ENCODE measurements at places on chromosomes 4 and X.
A peak's percentile ranks its signal among the peaks of the same experiment; 100 is the strongest.

DNA sequence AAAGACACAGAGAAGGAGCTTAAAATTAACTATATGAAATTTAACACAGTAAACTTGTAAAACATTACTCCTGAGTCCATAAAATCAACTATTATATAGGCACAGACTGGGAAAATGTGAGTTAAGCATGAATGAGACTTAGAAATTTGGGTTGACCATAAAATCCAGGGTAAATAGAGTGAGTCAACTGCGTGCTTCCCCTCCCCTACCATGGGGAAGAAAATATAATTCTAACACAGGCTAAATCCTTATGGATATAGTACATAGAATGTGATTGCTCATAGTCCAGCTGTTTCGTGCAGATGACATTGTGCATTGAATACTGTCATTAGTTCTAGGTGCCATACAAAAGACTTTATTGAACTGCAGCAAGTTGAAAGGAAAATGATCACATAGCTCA is 42.2 kb downstream of the KLHL5 start:
- no peak for DNase-seq

- DNase-seq: no peak
These were observed 21.2 kb upstream of the SLC25A31 start for GRCh38 chr4:127708985-127709384.

DNA sequence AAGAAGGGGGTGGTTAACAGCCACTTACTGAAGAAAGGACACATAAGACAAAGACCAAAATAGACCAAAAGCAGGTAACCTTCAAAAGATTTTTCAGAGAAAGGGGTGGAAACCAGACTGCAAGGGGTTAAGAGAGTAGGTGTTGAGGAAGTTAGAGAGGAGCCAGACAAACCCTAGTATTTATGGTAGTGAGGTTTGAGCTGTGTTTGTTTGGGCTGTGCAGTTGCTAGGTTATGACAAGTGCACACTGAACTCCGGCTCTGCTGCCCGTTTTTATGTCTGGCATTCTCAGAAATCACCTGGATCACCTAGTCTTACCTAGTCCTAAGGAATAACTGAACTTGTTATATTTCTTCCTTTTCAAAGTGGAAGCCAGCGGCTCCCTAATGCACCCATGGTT is 22.9 kb upstream of the G3BP2 start:
- DNase-seq: no peak

GRCh38 chr4:154942176-154942575 is 161.1 kb downstream of the RBM46 start:
- DNase-seq: no peak

DNA sequence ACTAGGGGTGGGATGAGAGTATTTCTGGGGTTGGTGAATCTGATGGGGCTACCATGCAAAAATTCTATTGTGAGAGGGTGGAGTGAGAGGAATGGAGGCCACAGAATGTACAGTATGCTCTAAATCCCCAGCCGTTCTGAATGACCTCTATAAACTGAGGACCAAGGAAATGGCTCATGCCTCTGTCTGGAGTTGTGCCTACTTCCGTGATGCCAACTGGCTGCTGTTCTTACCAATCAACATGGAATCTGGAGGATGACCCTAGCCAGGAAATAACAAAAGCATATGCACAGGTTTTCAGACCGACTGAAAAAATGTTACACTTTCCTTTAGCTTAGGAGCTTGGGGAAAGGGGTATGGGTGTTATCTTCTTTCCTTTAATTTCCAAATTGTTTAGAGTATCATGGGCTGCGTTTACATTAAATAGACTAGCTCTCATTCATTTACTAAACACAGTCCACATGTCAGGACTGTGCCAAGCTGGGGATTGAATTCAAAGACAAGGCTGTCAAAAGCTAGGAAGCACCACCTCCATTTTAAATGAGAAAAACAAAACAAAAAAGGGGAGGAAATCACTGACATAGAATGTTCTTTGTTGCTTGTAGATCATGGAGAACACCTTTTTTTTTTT is 20.2 kb upstream of the CCKAR start:
- no peak for DNase-seq

DNA sequence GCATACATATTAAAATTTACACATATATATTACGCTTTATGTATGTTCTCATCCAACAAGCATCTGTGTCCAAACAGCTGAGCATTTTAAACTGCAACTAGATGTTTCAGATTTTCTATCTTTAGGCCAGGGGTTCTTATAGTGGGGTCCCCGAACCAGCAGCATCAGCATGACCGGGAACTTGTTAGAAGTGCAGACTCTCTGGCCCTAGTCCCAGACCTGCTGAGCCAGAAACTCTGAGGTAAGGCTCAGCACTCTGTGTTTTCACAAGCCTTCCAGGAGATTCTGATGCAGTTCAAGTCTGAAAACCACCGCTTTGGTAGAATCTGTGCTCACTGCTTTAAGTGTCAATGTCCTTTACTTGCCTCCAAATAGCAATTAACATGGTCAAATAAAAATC is 266.2 kb upstream of the CASK start:
- DNase-seq: no peak

DNA sequence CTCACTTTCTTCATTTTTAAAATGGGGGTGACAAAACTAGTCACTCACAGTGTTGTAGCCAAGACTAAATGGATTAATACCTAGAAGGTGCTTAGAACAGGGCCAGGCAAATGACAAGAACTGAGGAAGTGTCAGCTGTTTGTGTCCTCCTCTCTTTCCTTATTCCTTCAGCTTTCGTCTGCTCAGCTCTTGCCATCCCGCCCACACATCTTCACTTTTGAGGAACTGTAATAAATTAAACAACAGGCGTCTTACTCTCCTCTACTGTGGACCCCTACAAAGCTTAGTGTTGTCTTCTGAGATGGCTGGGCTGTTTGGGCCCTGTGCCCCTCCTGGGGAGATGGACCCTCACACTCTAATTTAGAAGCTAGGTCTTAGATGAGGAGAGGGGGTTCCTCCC is 2.7 kb downstream of the HPSE start:
- DNase-seq: no peak

DNA sequence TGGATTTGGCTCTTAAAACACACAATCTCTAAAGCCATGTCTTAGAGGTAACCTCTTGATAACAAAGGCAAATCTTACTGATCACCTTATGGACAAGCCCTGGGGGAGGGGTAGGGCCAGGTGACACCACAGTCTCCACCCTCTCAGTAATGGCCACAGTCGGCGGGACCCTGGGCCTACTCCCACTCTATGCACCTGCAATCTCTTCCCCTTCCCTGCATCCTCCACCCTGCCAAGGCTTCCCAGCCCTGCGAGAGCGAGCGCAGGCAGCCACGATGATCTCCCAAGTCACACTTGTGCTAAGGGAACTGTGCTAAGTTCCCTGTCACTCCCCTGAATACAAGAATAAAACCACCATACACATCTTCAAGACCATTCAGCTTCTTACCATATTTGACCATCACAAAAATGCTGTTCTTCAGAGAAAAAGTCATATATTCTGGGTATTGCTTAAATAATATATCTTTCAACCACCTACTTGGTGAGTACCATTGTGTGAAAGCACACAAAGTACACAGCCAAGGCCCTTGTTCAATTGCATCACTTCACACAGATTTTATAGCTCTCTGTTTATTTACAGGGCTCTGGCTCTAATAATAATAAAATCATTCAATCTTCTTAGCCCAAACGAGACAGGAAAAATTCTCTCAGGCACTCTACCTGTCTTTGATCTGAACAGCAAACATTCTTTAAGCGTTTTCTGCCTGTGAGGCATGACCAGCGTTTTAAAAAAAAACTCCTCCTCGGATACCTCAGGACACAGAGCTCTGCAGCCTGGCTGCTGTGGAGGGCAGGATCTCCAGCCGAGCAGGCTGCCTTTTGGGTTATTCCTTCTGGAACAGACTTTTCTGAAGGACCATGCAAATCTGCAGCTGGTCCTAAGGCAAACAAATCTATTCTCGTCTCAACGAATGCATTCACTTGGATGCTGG is 115.7 kb upstream of the MAP3K15 start:
- DNase-seq: no peak

DNA sequence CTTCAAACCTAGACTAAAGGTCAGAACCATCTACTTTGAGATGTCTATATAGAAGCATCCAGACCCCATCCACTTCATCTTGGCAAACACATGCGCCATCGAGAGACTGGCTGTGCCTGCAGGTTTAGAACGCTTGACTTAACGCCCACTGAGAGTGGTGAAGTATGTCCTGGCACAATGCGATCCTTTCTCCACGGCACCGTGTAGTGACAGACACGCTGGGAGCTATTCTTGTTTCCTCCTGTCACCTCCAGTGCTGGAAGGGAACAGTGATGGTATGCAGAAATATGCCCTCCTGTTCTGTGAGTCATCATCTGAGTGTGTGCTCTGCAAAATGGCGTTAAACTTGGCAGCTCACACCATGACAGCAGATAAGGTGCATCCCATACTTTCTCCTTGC is 330.2 kb downstream of the NLGN4X start:
- no peak for DNase-seq

GRCh38 chr4:110294165-110294564 is 95.8 kb upstream of the ELOVL6 start:
- DNase-seq: no peak

DNA sequence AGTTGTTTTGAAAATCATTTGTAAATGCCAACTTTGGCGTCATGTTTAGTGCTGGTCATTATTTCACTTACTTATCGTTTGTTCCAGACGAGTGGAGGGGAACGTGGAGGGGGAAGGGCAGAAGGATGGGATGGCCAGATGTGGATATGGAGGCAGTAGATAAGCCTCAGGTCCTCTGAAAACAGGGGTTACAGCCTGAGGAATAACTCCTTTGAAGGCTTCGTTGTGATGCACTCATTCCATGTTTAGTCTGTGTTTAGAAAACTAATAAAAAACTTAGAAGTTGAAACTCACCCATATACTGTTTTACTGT is 1.1 kb downstream of the MOB1B start:
- DNase-seq: no peak

GRCh38 chrX:153465691-153466380 is 4.5 kb downstream of the HAUS7 start:
- DNase-seq: no peak

GRCh38 chr4:138979742-138980141 is 35.8 kb upstream of the NOCT start:
- DNase-seq: no peak

DNA sequence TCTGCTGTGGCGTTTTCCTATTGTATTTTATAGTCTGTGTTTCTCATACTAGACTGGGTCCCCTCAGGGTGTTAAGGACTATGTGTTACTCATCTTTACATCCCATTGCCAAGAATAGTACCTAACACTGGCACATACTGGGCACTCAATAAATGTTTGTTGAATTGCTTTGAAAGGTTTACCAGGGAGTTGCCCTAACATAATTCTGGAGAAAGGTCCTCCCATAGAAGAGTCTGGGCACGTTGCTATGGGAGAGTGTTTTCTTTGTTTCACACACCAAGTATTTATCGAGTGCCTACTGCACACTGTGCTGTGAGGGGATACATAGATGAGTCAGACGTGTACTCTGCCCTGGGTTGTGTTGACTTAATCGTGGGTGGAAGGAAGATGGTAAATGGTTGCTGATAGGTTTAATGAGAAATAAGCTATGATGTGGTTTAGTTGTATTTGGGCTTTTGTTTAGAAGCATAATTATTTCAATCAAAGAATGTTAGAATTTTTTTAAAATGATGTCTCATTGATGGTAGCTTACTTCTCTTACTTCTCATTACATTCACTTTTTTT is 42.9 kb downstream of the AFF1 start:
- DNase-seq: peak; percentile 25

DNA sequence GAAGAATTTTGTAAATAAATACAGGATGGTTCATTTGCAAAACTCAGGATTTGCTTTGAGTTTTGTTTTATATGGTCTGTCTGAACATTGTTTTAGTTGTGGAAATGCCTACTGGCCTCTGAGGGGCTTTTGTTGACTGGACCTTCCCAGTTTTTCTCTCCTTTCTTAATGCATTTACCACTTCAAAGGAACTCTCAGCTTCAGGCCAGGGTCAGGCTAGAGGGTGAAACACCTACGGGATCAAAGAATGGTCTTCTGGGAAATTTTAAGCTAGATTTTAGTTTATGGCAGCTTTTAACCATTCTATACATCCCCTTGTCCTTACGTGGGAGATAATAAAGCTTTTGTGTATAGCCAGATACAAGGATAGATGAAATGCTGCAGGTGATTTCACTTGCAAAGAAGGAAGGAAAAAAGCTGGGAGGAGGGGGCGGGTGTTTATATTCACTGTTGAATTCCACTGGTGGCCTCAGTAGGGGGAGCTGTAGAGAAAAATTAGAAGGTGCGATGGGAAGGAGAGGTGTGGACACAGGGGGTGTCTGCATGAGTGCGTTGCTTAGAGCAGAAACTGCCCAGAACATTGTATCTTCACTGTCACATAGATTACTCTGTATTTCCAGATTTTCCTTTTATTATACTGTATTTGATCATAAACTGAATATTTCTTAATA is 151.8 kb downstream of the TSPAN5 start:
- DNase-seq: no peak
